ENCODE measurements at places on chromosomes 11 and 22.

DNA sequence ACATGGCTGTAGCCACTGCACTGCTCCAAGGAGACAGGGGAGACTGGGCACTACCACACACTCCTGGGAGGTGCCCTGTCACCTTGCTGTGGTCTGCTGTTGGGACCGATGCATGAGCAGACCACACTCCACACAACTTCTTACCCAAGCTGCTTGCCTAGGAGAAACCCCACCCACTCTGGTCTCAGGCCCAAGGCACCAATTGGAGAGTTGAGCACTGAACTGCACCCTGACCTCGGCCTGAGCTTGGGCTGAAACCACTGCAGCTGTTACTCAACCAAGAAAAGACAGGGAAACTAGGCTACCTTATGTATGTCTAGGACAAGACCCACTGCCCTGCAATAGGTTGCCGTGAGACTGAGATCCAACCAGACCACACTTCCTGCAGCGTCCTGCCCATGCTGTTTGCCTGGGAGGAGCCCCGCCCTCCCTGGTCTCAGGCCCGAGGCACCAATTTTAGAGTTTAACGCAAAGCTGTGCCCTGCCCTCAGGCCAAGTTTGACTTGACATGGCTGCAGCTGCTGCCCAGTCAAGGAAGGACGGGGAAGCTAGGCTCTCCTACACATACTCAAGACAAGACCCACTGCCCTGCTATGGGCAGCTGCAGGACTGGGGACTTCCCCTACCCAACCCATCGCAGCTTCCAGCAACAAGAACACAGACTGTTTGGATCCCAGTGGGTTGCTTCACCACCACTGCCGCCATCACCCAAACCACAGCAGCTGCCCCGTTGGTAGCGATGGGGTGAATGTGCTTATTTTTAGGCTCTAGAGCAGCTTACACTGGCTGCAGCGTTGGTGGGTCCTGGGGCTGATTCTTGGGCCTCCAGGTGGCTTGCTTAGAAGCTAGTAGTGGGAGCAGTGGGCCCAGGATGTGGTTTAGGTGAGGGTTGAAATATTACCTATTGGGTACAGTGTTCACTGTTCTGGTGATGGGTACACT is 66.8 kb downstream of the BRD1 start:
- no peak for DNase-seq

DNA sequence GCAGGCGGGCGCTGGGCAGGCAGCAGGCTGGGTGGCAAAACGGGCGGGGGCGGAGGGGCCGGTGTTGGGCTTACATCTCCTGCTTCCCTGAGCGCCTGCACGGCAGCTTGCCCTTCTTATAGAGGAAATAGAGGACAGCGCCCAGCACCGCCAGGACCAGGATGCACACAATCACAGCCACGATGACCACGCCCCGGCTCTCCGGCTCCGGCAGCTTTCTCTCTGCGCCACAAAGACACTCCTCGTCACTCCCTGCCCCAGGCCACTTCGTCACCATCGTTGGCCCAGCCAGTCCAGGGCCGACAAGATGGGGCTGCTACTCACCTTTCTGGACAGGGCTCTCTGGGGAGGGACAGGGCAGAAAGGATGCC is 6.3 kb downstream of the MCAM start:
- no peak for DNase-seq

DNA sequence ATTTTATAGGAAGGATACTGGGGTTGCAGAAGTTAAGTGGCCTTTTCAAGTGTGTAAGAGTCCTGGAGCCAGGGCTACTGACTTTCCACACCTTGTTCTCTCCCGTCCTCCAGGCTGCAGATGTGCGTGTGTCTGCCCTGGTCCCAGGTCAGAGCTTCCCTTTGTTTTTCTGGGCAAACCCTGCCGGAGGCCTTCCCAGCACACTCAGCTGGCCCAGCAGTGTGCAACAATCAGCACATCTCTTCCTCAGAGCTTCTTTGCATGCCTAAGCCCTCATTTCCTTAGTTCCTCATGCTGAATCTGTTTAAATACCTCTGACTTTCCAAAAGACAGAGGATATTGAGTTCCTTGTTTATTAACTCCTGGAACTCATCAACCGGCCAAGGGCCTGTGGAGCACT is 80.6 kb downstream of the KCNJ1 start:
- no peak for DNase-seq

- no peak for DNase-seq
These were observed 101.4 kb downstream of the PICALM start for GRCh38 chr11:85967457-85967856.

- no peak for DNase-seq
These were observed 220.3 kb downstream of the ADAMTS15 start for GRCh38 chr11:130668751-130669150.

GRCh38 chr22:21450320-21450831 is 16.8 kb upstream of the TMEM191C start:
- no peak for DNase-seq

DNA sequence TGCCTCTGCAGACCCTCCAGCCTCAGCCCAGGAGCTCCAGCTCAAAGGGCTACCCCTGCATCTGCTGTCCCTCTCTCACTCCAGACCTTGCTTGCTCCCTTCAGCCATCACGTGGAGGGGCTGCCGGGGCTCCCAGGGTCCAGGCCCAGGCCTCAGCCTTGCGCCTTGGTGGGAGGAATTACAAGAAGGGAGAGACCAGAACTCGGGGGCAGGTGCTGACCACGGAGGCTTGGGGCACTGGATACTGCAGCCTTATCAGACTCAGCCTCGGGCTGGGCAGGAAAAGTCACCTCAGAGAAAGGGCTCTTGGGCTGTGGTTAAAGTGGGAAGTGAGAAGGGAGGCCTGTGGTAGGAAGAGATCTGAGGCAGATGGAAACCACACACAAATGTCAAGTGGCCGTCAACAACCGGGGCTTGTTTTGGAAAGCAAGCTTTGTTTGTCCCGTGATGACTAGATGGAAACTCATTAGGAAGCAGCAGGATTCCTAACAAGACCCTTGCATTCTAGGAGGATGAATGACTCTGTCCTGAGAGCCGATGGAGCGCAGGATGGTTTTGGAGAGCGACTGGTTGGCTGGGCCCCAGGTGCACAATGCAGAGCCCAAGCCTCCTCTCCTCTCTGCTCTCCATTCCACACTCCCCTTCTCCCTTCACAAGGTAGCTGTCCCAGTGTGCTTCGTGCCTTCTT is 1321.7 kb downstream of the TBC1D22A start:
- no peak for DNase-seq

GRCh38 chr11:121048464-121049233 is 24.7 kb downstream of the TBCEL start:
- DNase-seq: no peak

DNA sequence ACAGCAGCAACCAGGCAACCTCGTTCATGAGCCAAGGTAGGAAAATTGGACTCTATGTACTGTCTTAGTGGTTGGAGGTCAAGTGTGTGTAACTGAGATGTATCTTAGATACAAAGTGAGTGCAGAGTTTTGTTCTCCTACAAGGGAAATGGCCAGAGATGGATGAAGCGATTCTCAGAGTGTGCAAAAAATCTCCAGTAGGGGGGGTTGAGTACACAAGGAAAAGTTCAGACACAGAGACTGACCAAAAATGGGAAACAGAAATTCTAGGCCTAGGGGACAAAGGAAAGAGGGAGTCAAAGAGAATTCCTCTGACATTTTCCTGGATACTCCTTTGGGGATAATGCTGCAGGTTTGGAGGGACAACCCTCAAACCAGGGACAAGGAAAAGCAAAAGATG is 38.2 kb upstream of the OR5AK2 start:
- no peak for DNase-seq

DNA sequence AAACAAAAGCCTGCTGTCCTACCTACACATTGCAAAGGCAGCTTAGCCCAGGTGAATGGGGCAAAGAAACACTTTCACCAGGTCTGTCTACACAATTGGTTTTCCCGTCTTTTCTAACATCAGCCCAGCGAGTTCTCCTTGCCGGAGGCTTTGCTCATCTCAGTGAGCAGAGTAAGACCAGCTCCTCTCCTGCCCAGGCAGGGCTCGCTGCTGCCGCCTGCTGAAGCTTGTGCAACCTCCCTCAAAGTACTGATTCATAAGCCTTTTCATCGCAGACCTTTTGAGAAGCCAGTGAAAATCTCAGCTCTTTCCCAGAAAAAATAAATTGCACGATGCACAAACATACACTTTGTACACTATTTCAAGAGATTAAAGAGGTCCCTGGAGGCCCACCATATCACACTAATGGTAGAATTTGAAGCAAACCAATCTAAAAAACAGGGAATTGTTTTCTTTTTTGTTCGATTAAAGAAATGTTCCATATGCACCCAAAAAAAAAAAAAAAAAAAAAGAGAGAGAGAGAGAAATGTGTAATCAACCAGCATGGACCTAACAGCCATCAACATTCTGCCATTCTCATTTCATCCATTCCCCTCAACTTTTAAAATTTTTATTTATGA is 328.1 kb upstream of the MPPED2 start:
- peak; percentile 27 for DNase-seq

GRCh38 chr11:3684819-3685172 is 13.6 kb upstream of the CHRNA10 start:
- no peak for DNase-seq

DNA sequence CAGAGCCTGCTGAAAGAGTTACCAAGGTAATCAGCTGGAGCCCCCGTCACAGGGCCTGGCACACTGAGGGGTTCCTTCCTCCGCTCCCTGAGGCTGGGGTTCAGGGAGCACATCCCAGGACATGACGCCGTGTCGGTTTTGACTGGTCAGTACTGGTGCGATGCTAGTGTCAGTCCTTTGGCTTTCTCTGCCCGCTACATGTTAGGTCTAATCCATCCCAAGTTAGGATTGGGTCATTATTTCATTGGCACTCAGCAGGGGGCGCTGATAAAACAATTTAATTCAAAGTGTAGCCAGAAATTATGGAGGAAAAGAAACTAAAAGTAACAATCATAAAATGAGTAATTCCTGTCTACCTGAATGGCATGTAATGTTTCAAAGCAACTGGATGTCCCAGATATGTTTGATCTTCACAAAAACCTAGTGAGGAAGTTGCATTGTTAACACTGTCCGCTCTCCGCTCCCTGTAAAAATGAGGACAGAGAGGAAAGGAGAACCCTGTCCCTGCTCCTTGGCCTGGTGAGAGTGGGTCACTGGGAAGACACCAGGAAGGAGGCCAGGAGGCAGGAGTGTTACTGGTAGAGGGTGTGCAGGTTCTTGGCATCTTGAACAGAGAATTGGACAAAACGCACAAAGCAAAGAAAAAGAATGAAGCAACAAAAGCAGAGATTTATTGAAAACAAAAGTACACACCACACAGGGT is 27.1 kb downstream of the TSKU start:
- DNase-seq: no peak

- no peak for DNase-seq
These were observed 28.5 kb downstream of the IMMP1L start for GRCh38 chr11:31480930-31481329.

DNA sequence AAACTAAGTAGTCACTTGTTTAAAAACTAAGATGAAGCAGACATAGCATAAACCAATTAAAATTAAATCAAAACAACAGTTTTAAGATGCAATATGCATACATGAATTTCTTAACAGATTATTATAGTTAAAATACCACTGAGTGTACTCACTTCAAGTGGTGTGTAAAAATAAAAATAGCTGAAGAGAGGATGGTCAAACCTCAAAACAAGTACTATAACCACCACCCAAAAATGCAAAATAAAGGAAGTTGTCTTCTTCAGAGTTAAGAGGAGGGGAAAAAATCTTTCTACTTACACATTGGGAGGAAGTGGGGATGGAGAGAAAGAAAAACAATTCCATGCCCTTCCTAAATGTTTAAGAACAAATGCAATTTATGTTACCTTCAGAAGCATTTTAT is 31.9 kb downstream of the RRAS2 start:
- no peak for DNase-seq

- no peak for DNase-seq
These were observed 43.4 kb downstream of the PKNOX2 start for GRCh38 chr11:125207866-125208425.

- no peak for DNase-seq
These were observed 68.5 kb upstream of the SLC35C1 start for GRCh38 chr11:45736424-45736823.

GRCh38 chr11:30935861-30936260 is 349.7 kb upstream of the MPPED2 start:
- DNase-seq: no peak

- DNase-seq: no peak
These were observed 7.4 kb downstream of the EHD1 start for GRCh38 chr11:64870893-64871466.

DNA sequence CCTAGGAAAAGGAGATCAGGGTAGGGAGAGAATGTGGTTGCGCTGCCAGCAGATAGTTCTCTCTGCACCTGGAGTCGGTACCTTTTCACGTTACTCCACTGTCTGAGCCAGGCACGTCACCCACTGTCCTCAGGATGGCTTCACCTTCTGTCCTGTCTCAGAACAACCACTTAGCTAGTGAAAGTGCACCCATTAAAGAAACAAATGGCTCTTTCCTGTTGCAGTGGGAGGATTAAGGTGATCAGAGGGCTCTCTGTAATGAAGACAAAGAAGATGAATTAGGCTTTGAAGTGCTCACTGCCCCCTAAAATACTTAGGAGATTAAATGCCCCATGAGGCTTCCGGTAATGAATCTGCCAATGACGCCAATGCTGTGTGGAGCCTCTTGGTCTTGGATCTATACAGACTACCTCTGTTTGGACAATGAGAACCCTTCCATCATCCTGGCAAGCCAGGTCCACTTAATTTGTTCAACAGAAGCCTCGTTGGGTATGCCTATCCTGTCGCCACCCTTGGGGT is 113.7 kb downstream of the INSC start:
- DNase-seq: no peak

DNA sequence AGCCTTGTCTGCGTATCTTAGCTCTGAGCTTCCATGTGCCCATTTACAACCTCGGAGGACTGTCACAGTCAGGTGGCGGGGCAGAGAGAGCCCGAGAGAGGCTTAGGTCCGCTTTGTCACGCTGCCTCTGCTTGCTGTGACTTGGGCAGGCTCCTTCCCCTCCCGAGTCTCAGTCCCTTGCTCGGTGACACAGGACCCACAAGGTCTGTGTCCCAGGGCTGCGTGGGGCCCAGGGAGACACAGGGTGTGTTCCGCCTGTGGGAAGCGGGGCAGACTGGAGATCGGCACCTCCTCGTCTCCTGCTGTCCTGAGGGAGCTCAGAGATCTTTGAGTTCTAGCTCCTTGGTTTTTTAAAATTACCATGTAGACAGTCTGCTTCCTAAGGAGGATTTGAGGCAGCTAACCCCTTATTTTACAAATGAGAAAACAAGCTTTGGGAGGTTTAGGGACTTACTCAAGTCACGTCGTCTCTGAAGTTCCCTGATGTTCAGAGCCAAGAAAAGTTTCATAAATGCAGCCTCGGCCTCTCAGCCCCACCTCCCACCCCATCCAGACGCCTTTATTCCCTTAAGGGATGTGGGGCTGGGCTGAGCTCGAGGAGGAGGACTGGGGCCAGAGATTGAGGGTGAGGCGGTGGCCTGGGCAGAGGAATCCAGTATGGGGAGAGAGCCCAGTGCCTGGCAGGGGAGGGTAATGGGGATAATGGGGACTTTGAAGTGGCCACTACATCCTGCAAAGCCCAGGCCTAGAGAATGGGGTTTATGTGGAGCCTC is 103.6 kb downstream of the NECTIN1 start:
- DNase-seq: no peak

DNA sequence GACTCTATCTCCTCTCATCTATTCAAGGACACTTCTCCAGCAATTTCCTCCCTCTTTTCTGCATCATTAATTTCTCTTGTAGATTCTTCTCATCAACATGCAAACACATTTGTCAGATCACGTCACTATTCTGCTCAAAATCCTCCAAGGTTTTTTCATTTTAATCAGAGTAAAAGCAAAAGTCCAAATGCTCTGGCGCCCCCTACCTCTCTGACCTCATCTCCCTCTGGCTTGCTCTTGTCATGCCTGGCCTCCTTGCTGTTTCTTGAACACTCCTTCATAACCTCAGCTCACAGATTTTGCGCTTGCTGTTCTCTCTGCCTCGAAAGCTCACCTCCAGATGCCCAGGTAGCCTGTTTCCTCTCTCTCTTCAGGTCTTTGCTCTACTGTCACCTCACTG is 22.4 kb downstream of the RTCB start:
- no peak for DNase-seq
